GM23248 (cell line): ENCODE measurements at places on chromosomes 4 and X. TPM values are rescaled to one million over a fixed set of nuclear protein-coding genes. Genes with fewer than 3 reads are reported as not detected.
A peak's percentile ranks its signal among the peaks of the same experiment; 100 is the strongest.

Gene TCP11X2
- total RNA-seq: not detected in 2 replicates

Gene TRAPPC2
- 10.4 and 12.3 TPM in 2 replicates for total RNA-seq

Gene CTAG2
- total RNA-seq: not detected in 2 replicates

Gene GLUD2
- total RNA-seq: 0.97 and 1.6 TPM in 2 replicates

GRCh38 chrX:16603822-16604221 lies 46.1 kb upstream of the S100G start:
- no peaks in the 10 kb centered on the region for H3K36me3 ChIP-seq
- DNase-seq: no peak
- H3K4me3 ChIP-seq: no peak overlapping the region
- no peaks in the 10 kb centered on the region for H3K27me3 ChIP-seq
- H3K4me1 ChIP-seq: peaks cover 12% of the 10 kb centered on the region

- no peak overlapping the region for H3K27ac ChIP-seq
- peak overlapping the region; percentile 80 for H3K4me3 ChIP-seq
Measured at GRCh38 chr4:7103031-7103606, 35.3 kb upstream of the GRPEL1 start.
